ENCODE measurements at places on chromosomes 11 and 22.

- no peak for DNase-seq
Measured at GRCh38 chr11:102592634-102593581, 32.2 kb downstream of the MMP20 start.

GRCh38 chr11:45803971-45804760 is 783 bp upstream of the SLC35C1 start:
- peak; percentile 32 for DNase-seq

DNA sequence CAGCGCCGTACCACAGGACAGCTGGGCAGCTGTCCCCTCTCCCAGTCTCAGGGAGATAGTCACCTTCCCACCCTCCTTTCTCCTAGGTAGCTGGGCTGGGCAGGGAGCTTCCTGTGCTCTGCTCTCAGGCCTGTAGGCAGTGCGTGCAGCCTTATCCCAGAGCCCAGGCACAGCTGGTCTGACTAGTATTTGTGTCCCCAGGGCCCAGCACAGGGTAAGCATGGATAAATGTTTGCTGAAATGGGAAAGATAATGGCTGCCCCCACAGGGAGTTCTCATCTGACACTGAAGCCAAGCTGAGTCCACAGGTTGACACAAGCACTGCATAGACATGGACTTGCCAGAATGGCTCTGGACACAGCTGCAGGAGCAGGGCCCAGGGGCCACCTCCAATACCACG is 9.8 kb downstream of the SLC15A3 start:
- DNase-seq = no peak

DNA sequence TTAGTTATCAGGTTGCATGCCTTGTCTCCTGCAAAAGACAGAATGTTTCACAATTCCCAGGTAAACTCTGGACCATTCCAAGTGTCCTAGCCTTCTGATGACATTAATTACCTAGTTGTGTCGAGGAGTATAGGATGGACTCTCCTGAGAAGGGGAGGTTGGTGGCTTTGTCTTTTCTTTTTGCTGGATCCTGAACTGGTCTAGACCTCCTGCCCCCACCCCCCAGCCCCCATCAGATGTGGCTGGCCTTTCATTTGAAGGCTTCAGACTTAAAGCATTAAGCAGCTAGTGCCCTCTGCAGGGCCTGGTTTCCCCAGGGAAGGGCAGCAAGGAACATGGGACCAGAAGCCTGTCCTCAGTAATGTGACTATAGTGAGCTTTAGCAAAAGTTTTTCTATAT is 9.7 kb downstream of the MCAM start:
- peak; percentile 49 for DNase-seq

- DNase-seq = no peak
Measured at GRCh38 chr11:35878741-35879140, 65.1 kb upstream of the LDLRAD3 start.

GRCh38 chr11:17414992-17415391 is 26.5 kb upstream of the KCNJ11 start:
- no peak for DNase-seq

- DNase-seq = no peak
Measured at GRCh38 chr11:26573896-26574295, 1.8 kb upstream of the MUC15 start.

GRCh38 chr11:113675003-113675561 is 31.0 kb downstream of the TMPRSS5 start:
- DNase-seq = no peak

GRCh38 chr11:111718859-111719258 is 47.3 kb downstream of the PPP2R1B start:
- DNase-seq = no peak

- DNase-seq = peak; percentile 91
Measured at GRCh38 chr11:17354601-17354991, 3.0 kb downstream of the NCR3LG1 start.

- no peak for DNase-seq
Measured at GRCh38 chr11:117337076-117337475, 9.4 kb downstream of the CEP164 start.

- DNase-seq = no peak
Measured at GRCh38 chr11:76228071-76228874, 22.0 kb upstream of the WNT11 start.

GRCh38 chr11:47577460-47578041 is 1.2 kb downstream of the KBTBD4 start:
- DNase-seq = peak; percentile 29

DNA sequence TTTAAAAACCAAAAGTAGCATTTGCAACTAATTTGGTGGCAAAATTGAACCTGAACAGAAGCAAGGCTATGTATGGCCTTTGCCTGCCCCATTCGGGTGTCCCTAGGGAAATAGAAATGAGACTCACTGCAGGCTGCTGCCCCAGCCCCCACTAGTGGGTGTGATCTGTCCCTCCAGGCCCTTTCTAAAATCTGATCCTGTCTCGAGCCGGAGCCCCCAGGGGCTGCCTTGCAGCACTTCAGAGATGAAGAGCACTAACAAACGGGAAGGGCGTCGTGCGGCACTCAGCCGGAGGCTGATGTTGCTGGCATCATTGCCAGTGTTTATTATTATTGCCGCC is 43.2 kb downstream of the CD82 start:
- DNase-seq = no peak

DNA sequence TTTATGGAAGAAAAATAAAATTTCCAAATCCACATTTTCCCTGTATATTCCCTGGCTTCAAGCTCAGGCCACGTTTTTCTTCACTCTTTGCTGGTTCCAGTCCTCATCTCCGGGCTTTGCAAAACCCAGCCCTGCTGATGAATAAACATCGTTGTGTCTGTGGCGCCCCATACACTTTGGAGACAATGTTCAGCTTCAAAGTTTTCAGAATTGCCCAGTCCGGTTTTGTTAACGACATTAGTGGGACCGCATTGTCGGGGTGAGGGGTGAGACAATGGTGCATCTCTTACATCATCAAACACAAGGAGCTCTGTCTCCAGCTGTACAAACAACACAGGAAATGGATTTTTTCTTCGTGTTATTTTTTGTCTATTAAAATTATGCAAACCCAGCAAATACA is 53.4 kb upstream of the HTATIP2 start:
- DNase-seq = peak; percentile 1

GRCh38 chr11:35292279-35292678 is 127.1 kb downstream of the SLC1A2 start:
- no peak for DNase-seq

- no peak for DNase-seq
Measured at GRCh38 chr11:7595016-7595866, 78.1 kb downstream of the CYB5R2 start.

DNA sequence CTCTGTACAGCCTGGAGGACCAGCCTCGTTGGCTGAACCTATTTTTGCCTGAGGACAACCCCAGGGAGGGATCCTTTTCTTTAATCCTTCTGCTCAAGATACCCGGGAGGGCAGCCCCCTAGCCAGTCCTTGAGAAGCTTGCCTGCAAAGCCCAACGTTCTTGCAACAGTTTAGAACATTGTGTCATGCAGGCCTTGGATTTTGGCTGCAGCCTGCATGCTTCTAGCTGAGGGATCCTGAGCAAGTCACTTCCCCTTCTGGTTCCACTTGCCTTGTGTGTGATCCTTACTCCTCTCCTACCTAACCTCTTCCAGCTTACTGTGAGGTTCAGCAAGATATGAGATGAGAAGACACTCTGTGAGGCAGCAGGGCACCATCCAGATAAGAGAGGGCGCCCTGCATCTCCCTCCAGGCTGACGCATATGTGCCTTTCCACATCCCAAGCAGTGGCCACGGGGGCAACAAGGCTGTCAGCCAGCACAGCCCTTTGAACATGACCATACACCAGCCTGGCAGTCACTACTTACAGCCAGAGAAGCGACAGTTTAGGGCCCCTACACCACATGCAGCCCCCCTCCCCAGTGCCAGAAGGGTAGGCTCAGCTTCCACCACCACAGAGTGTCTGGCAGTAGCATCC is 76.1 kb downstream of the C11orf58 start:
- no peak for DNase-seq

- no peak for DNase-seq
Measured at GRCh38 chr11:47477323-47477722, 28.4 kb upstream of the RAPSN start.

DNA sequence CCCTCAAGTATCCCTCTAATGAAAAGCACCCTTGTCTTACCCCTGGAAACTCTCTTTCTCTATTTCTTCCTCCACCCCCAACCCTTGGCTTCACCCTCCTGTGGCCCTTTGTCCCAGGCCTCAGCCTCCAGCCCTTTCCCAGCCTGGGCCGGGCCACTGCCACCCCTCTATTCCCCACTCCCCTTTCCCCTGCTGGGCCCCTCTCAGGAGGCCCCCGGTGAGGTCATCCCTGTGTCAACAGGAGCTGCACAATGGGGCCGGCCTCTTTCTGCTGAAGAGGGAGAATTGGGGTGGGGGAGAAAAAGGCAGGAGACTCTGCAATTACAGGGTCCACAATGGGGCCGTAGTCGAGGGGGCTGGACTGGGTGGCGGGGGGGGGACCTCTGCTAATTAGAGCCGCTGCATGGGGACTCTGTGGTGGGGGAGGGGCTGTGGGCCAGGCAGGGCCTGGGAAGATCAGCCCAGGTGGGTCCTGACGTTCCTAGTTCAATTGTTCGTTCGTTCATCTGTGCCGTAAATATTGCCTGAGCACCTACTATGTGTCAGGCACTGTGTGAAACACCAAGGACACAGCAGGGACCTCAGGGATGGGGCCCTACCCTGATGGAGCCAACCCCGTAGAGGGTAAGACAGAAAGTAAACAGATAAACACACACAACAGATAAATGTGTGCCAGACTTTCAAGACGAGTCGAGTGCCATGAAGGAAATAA is 18.5 kb upstream of the MPPED1 start:
- no peak for DNase-seq

DNA sequence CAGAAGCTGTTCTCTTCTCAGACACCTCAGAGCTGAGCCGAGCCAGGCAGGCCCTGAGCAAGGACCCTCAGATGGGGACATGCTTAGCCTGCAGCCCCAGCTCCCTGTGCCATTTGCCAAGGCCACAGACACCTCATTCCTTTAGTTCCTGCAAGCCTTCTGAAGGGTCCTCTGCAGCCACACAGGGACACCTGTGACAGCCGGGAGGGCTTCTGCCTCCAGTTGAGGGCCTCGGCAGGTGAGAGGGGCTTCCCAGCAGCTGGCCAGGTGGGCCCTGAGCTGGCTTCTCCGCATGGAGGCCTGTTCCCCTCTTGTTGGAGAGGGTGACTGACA is 18.2 kb downstream of the INCENP start:
- DNase-seq = no peak

DNA sequence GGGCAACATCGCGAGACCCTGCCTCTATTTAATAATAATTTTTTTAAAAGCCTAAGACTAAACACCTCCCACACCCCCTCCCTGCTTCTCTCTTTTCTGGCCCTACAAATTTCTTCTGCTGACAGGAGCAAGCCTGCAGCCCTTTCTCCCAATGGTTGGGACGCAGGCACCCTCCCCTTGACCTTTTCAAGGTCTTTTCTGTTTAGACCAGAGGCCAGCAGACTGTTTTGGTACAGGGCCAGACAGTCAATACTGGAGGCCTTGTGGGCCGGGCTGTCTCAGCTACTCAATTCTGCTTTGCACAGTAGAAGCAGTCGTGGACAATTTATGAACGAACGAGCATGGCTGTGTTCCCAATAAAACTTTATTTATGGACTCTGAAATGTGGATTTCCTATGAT is 92.3 kb downstream of the SCN3B start:
- DNase-seq = no peak

GRCh38 chr11:45523760-45524159 is 141.7 kb downstream of the CHST1 start:
- no peak for DNase-seq

GRCh38 chr11:67520856-67521824 is 2.1 kb downstream of the CABP2 start:
- no peak for DNase-seq

DNA sequence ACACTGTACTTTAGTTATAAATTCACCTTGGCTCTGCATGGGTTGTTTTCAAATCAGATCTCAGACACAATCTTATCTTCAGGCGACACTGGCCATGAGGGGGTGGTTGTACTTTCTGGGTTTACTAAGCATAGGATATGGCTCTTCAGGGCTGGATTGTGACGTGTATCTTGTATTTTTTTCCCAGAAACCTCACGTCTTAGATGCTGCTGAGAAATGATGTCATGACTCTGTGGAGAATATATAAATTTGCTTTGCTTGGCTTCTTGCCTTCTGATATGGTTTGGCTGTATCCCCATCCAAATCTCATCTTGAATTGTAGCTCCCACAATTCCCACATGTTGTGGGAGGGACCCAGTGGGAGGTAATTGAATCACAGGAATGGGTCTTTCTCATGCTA is 82.8 kb upstream of the VSTM5 start:
- DNase-seq = no peak

DNA sequence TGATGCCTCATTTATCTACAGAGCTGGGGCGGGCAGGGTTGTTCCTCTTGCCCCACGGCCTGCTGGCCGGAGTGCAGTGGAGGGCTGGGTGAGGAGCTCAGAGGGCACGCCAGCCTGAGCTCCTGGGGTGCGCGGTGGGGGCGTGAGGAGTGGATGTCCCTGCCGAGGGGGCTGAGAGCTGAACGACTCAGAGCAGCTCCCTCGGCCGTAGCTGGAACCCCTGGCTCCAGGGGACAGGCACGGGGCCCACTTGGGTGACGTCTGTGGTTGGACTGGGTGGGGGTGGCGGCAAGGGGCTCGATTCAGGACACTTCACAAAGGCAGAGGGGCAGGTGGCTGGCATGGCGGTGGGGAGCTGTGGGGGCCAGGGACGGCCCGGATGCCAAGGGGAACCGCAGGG is 62.4 kb downstream of the TRMU start:
- DNase-seq = no peak
